ENCODE measurements at places on chromosomes 5 and 9.

GRCh38 chr9:88628114-88628513 lies 93.1 kb downstream of the NXNL2 start:
- no peak for DNase-seq

- DNase-seq = no peak
These were observed 389.2 kb upstream of the FTMT start for GRCh38 chr5:121462441-121462840.

- DNase-seq = peak; percentile 16
These were observed 505 bp downstream of the SPTAN1 start for GRCh38 chr9:128552744-128553440.

GRCh38 chr5:94544031-94544650 lies 74.3 kb downstream of the KIAA0825 start:
- DNase-seq = no peak

DNA sequence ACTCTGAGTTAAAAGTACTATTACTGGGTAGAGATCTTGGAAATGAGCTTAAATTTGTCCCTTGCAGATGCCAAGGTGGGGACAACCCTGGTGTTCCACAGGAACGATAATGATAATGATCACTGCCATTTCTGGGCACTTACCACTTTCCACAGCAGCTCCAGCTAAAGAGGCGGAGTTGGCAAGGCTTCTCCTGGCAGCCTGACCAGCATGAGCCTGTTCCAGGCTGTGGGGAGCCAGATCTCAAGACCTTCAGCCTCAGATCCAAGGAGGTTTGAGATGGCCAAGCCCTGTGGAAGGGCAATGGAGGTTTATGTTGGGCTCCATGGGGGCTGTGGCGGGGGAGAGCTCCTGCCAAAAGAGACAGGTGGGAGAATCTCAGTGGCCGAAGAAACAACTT lies 244.9 kb upstream of the MVB12B start:
- DNase-seq = no peak

DNA sequence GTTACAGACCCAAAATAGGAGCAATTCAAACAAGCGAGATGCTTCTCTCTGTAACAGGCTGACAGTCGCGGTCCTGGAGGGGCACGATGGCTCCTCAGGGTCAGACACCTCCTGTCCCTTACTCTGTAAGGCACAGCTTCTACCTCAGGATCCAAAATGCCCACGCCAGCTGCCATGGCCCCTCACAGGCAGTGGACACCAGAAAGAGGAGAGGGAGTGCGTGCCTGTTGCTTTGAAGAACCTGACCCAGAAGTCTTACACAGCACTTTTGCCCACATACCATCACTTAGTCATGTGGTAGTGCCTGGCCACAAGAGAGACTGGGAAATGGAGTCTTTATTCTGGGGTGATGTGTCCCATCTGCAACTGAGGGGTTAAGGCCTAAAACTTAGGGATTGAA lies 11.6 kb upstream of the ABL1 start:
- DNase-seq = no peak

DNA sequence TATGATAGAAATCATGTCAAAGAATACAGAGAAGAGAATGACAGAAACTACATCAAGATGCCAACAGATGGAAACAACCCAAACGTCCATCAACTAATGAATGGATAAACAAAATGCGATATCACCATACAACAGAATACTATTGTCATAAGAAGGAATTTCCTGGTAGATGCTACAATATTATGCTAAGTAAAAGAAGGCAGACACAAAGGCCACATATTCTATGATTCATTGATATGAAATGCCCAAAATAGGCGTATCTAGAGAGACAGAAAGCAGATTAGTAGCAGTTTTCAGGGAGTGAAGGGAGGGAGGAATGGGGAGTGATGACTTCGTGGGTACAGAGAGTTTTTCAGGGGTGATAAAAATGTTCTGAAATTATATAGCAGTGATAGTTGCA lies 58.3 kb upstream of the AKNA start:
- DNase-seq = no peak

DNA sequence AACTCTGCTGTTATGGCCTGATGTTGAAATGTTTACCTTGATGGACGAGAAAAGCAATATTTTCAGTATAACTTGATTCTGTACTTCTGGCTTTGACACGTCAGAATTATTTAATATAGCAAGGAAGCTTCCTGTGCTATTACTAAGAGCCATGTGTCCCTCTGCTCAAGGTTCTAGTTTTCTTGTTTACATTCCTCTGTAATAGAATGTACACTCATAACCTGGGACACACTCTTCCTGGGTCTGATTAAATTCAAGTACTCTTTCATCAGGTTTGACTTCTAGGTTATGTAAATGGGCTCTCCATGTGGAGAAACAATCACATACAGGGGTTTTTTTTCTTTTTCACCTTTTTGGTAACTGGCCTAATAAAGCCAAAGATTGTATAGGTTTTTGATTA lies 33.1 kb downstream of the GTF3C4 start:
- DNase-seq = no peak

DNA sequence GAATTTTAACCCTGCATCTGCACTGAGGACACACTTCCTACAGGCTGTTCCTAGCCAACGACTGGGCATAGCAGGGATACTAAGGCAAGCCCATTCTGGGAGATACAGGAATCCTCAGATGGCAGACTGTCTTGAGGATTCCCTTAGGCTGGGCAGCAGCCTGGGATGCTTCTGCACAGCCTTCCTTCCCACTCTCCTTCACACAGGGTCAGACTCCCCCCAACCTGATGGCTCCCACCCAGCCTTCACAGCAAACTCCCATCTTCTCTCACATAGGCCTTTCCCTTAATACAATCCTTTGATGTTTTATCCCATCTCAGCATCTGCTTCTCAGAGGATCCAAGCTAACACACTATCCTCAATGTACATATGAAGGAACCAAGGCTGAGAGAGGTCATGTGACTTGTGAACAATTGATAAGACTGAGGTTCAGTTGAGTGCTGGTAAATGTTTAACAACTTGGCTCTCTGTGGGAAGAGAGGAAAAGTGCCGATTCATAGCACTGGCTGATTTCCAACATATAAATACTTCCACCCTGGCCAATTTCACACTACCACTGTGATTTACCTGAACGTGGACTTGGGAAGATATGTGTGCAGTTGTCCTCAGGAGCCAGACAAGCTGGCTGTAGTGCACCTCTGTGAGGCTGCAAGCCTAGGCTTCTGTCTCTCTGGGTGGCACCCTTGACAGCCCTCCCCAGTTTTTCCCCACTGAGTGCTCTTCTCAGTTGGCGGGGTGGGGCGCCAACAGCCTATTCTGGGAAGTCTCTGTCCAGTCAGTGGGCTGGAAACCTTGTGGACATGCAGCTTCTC lies 120.2 kb upstream of the TRIM32 start:
- no peak for DNase-seq

GRCh38 chr5:140365282-140365681 lies 5.3 kb downstream of the SLC4A9 start:
- no peak for DNase-seq

DNA sequence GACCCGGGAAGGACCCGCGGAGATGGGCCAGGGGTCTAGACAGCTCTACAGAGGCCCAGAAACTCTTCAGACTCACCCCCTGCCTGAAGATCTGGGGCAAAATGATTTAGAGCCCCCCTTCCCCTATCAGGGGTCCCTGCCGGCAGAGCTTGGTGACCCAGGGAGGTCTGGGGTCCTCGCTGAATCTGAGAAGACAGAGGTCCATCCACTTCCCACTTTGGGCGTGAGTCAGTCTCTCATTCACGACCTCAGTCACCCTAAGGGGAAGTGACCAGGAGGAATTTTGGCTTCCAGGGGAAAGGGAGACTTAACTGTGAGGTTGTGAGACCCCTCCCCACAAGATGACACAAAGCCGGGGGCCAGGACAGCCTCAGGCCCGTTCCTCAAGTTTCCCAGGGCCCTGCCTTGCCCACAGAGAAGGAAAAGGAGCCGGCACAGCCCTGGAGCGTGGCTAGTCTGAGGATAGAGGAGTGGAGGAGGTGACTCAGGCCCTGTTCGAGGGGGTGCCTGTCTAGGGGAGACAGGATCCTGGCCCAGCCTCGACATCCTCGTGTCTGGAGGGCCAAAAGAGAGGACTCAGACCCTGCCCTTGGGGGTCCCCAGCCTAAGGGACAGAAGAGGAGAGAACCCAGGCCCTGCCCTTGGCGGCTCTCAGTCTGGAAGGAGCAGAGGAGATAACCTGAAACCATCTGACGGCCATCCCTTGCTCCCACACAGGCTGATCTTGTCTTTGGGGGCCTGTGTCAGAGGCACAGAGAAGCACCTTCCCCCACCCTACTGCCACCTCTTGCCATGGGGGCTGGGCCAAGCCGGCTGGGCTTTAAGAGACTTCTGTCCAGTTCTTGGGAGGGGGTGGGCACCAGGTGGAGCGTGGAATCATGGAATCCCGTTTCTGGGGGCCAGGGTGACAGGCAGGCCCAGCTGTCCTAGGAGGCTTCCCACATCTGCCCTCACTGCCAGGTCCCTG lies 889 bp downstream of the PDLIM4 start:
- no peak for DNase-seq

DNA sequence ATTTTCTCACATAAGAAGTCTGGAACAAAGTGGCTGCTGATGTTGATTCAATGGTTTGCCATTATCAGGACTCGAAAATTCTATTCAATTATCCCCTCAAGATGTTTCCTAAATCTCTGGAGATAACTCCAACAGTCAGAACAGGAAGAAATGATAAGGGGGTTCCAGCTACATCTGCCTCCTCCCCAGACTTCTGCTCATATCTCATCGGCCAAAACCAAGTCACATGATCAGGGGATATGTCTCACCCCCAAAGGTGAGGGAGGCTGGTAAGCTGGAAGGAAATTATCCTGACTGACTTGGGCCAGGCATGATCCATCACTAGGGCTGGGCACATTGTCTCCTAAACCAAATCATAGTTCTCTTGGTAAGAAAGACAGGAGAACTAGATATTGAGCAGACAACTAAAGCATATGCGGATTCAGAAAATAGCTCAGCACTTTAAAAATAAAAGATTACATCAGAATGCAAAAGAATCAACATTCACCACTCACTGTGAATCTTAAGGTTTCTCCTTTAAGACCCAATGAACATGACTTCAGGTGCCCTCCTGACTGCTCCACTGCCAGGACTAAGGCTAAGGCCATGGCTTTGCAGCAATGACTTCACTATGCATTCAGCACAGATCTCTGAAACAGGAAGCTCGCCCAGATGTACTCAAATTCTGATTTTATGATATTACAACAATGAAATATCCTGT lies 306.3 kb downstream of the ENC1 start:
- no peak for DNase-seq

GRCh38 chr9:133460405-133461175 lies 812 bp downstream of the CACFD1 start:
- no peak for DNase-seq

DNA sequence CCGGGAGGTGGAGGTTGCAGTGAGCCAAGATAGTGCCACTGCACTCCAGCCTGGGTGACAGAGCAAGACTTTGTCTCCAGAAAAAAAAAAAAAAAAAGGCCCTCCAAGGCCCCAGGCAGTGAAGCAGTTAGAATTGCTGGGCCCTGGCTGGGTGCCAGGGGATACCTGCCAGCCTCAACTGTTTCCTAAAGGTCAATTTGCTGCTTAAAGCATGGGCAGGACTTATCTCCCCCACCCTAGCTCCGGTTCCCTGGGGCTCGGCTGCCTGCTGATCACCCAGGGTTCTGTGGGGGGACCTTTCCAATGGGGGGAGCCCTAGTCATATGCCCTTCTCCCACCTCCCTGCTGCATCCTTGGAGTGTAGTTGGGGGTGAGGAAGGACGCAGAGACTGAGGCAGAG lies 25.7 kb downstream of the NCS1 start:
- DNase-seq = no peak

DNA sequence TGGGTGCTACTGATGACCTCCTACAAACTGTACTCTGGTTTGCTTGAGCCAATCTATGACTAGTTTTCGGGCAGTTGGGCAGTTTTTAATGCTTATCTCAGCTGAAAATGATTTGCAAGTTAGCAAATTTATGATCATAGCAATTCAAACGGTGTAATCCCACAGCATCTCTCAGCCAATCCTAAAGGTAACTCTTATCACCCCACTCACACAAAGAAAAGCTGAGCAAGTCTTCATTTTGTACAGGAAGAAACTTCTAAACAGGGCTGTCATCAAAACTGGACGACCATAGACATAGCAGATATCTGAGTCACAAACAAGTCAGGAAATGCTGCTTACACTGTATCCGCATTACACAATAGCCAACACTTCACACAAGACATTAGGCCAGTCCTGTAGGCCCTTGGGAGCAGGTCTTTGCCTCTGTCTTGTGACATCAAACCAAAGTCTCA lies 2.6 kb upstream of the ENC1 start:
- no peak for DNase-seq

- no peak for DNase-seq
These were observed 89.0 kb downstream of the ERBIN start for GRCh38 chr5:66015196-66015960.

DNA sequence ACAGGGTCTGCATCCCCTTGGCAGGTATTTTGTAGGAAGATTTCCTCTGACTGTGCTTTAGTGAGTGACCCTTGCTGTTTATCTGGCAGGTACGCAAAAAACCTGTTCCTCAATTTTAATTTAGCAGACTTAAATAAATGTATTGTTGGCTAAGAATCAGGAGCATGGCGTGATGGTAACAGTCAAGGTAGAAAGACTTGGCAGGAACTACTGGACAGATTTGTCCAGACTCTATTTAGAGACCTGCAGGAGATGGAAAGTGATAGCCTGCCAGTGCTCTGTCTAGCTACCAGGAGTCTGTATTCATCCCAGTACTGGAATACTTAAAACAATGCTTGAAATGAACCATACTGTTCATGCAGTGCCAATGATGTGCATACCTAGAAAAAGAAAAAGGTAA lies 78.8 kb upstream of the MAST4 start:
- no peak for DNase-seq

- no peak for DNase-seq
These were observed 698.8 kb downstream of the CDH9 start for GRCh38 chr5:26339576-26339975.

- no peak for DNase-seq
These were observed 54.1 kb upstream of the DAB2 start for GRCh38 chr5:39478863-39479262.

DNA sequence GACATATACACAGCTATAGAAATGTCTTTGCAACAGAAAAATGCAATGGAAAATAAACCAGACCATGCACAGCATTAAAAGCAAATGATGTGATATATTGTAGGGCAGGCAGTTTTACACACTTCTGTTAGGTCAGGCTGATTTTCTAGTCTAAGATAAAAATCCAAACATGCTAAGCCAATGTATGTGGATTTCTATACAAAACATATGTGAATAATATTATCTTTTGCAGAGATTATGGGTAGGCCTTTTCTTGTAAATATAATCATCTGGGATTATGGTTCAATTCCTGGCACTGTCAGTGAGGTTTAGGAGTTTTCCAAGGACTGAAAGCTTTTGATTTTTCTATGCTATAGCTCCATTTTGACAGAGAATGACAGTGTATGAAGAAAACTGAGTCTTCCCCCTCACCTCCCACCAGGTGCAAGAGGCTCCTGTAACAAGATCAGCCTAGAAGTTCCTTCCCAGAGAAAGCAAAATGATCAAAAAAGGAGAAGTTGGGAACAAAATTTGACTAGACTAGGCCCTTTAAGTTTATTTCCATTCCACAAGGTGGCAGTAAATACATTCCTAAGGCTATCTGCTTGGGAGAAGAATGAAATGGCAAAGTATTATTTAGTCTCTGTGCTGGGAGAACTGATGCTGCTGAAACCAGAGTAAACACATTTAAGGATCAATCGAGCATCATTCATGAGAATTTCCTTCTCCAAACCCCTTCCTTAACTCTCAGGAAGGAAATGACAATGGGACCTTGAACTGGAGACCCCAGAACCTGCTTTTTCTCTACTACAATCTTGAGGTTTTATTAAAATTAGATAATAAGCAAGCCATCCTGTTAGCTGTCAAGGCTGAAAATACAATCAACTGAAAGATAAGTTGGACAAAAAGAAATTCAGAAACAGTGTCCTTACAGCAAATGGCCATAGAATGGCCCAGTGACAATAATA lies 133.0 kb upstream of the TUT7 start:
- no peak for DNase-seq

GRCh38 chr9:21681641-21682040 lies 120.8 kb upstream of the MTAP start:
- DNase-seq = no peak

Data from stimulated activated CD8-positive, alpha-beta memory T cell treated with anti-CD3 and anti-CD28 coated beads, Interleukin-4, amount 100 ng/mL, for 1 hour (primary cell).